ENCODE measurements at places on chromosomes 1 and 21.

DNA sequence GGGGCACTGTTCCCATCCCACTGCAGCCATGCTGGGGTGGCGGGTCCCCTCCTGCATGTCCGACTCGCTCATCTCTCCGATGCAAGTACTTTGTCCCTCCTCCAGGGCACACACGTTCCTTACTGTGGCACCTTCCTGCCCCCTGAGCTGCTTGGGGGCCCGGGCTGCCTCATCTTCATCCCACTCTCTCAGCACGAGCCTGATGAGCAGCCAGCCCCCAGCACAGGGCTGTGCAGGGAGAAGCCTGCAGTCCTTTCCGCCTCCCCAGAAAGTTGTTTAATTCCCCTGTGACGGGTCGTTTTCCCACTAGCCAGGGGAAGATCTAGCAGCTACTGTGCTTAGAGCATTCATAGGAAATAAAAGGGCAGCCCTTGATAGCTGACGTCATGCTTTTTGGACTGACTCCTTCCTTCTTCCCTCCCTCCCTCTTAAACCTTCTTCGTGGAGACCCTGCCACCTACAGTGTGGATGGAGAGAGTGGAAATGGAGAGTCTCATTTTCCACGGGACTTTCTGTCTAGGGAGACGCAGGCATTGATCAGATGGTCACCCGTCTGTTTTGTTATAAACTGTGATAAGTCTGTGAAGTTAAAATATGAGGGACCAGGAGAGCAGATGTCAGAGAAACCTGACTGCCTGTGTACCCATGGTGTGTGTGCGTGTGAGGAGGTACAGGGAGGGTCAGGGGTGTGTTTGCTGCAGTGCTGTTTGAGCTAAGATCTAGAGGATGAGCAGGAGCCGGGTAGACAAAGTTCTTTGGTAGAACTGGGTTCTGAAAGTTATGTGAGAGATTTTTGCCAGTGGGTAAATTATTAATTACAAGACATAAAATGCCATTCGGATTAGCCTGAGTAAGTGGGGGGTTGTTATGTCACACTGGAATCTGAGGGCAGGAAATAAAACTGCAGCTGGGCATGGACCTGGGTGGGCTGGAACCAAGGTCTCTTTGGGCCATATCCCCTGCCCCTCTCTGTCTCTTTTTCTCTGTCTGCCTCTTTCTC, 34.3 kb downstream of the GPR137B start:
- no peak for DNase-seq

- no peak for DNase-seq
Measured at GRCh38 chr1:21295002-21295401, 4.7 kb upstream of the ECE1 start.

- no peak for DNase-seq
Measured at GRCh38 chr21:45381865-45382696, 22.9 kb upstream of the COL18A1 start.

- DNase-seq, result no peak
Measured at GRCh38 chr1:161994175-161994668, 29.4 kb downstream of the OLFML2B start.

DNA sequence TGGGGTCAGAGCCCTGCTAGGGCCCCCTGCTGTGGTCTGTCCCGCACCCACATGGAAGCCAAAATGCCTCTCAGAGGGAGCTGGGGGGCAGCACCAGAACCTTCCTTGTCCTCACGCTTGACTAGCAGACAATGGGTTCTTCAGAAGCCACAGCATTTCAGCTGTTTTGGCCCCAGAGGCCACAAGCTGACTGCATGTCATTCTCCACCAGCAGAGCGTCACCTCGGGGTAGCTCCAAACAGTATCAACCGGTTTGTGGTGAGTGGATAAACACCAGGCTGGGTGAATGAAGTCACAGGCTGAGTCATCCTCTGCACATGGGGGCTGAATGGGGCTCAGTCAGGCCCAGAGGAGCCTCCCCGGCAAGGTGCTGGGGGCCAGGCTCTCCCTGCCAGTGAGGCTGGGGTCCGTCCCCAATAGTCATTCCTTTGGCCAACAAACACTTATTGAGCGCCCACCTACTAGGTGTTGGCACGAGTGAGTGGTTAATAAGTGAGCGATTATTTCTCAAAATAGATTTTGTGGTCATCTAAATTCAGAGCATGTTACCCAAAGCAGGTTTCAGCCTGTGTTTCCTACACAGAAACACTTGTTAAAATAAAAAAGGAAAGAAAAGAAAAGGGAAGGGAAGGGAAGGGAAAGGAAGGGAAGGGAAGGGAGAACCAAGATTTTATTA, 9.1 kb downstream of the OLIG1 start:
- DNase-seq, result no peak

GRCh38 chr1:228081578-228082213, 812 bp upstream of the ARF1 start:
- DNase-seq, result no peak

DNA sequence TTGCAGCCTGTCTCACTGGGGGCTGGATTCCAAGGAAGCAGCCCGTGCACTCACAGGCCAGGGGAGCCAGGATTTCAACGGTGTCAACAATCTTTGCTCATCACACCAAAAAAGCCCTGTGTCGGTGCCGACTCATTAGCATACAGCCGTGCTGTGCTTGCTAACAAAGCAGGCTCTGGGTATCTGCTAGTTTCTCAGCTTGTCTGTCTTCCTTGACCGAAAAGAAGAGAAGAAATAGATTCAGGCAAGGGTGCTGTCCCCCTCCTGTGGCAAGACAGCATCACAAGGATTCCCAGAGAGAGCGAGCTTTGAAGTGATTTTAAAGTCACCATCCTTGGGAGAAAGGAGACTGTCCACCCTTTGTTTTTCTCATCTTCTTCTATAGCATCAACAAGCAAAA, 214.7 kb downstream of the SDCCAG8 start:
- no peak for DNase-seq

DNA sequence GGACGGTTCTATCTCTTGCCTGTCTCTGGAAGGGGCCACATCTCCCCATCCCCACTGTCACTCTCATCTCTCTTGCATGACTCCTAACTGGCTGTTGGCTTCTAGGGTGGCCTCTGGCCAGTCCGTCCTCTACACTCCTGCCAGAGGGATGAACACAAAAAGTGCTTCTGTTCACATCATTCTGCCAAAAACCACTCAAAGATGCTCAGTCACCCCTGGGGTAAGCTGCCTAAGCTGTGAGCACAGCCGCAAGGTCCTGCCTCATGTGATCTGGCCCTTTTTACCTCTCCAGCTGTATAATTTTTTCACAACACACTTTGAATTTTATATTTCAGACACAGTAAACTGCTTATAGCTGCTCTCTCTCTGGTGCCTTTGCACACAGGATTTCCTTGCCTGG, 97.6 kb upstream of the CD34 start:
- no peak for DNase-seq

DNA sequence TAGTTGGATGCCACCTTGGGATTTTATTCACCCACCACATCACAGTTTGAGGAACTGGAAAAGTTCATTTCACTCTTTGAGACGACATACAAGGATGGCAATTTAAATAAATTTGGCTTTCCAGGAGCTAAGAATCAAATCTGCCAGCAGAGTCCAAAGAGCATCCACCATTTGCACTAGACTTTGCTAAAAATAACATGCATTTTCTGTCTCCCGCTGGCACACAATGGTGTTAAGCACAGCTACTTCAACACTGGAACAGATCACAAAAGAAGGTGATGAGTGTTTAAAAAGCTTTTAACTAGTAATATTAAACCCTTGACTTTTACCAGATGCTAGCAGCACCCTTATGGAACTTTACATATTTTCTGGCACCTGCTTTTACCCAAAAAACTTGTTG, 44.6 kb downstream of the MAEL start:
- no peak for DNase-seq

DNA sequence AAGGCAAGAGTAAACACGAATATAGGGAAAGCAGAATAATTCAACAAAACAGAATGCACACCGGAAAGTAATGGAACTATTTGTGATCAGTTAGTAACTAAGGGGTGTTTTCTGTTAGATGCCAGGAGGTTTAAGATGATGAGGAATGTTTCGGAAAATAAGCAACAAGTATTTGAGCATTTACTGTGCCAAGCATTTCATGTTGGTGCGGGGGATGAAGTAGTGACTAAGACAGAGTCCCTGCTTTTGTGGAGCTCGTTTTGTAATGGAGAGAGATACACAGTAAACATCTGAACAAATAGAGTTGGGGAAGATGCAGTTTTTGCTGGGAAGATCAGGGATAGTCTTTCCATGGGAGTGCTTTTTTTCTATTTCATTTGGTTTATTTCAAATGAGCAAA, 78.7 kb downstream of the DYRK1A start:
- no peak for DNase-seq

GRCh38 chr1:3011631-3012455, 9.4 kb upstream of the ACTRT2 start:
- no peak for DNase-seq

- no peak for DNase-seq
Measured at GRCh38 chr1:63903947-63904610, 130.3 kb downstream of the ROR1 start.

- DNase-seq, result no peak
Measured at GRCh38 chr1:43135857-43136781, 36.0 kb downstream of the EBNA1BP2 start.

DNA sequence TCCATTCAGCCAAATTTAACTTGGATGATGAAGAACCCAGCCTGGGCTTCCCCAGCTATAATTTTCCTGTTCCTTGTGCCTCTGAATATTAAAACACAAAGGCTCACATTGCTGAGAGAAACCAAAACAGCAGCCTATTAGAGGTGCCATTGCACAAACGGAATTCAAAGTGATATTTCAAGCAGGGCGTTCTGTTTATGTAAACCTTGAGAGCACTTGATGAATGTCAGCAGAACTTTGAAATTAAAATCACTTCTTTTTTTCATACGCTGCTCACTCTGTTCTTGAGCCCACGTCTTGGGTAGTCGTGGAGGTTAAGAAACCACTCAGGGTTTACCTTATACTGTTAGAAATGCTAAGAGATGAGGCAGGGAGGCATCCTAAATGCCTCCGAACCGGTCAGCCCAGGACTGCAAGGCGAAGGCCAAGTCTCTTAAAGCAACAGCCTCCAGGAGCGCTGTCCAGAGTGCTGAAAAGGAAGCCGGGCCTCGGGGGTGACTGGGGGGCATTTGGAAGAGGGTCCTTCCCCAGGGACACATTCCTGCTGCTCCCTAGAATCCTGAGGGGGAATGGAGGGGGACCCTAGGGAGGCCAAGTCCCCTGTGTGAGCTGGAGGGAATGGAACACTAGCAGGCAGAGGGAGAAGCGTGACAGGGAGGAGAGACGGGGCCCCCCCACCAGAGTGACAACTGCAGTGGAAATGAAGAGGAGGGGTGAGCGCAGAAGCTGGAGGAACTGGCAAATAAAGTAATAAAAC, 154.8 kb upstream of the VAMP3 start:
- DNase-seq, result no peak

GRCh38 chr1:200856716-200857357, 15.9 kb upstream of the GPR25 start:
- DNase-seq, result no peak

GRCh38 chr1:156347331-156347730, 9.0 kb downstream of the TSACC start:
- DNase-seq, result no peak

- DNase-seq, result no peak
Measured at GRCh38 chr1:165455111-165455510, 10.2 kb upstream of the RXRG start.

GRCh38 chr1:7388141-7388487, 383.0 kb upstream of the VAMP3 start:
- DNase-seq, result no peak
